Stimulated activated naive CD8-positive, alpha-beta T cell treated with anti-CD3 and anti-CD28 coated beads, Interleukin-15, Interleukin-2, amounts not matched to agents 100 U/mL and 50 U/mL, for 24 hours (primary cell): ENCODE measurements at places on chromosomes 11 and 22.

GRCh38 chr11:70327717-70328116 lies 57.2 kb downstream of the PPFIA1 start:
- no peak for DNase-seq

DNA sequence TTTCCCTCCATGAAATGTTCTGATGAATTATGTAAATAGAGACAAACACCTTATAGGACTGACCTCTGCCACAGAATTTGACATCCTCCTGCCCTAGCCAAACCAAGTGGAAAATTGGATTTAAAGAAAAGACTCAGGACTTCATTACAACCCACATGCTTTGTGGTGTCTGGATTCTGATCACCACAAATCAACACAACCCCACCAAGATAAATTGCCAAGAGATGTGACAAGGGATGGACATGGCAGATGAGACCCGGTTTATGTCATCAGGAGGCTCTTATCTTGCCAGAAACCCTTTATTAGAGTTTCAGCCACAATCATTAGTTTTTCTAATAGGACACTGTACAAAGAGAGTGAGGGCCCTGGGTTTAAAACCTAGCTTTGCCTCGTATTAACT lies 57.9 kb upstream of the SLC6A5 start:
- DNase-seq = no peak

DNA sequence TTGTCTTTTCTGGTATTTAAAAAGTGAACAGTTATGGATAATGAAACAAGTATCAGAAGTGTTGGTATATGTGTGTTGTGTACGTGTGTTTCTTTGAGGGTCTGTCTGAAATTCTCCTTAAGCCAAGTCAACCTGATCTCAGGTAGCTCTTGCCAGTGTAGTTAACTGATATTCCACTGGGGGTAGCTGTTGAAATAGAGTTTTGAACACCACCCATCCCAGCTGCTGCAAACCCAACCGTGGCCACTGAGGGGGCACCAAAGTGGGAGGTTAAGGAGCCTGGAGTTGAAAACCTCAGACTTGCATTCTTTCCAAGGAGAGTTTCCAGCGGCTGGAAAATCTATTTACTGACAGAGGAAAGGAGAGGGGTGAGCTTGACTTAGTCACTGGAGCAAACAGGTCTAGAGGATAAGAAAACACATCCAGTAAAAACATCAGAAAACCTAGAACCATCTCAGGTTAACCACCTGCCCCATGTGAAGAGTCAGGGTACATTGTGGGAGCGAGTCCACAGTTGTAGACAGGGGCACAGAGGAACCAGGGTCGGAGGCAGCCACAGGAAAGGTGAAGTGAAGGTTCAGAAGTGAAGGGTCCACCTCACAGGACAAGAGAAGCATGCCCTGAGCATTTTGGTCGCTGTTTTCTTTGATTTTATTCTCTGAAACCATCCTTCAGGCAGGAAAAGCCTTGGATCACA lies 8.8 kb upstream of the CUL5 start:
- DNase-seq = peak; percentile 39

- no peak for DNase-seq
Measured at GRCh38 chr11:4054643-4055042, 40.0 kb upstream of the RRM1 start.

DNA sequence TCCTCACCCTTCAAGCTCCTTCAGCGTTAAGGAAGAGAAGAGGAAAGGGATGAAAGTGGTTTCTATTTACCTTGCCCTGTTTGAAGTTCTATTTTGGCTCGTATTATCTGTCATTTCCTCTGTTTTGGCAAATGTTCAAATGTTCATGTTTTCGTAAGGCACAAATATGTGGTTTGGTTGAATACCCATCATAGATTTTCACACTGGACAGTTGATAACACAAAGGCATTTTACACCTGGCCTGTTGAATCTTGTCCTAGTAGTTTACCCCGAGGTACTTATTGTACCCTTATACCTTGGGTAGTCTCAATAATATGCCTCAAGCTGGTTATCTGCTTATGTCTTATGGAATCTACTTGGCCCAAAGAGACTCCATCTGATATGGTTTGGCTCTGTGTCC lies 706.9 kb downstream of the METTL15 start:
- no peak for DNase-seq

GRCh38 chr11:65411681-65412070 lies 10.9 kb upstream of the NEAT1 start:
- DNase-seq = no peak

- DNase-seq = no peak
Measured at GRCh38 chr11:120068114-120068573, 69.8 kb downstream of the TRIM29 start.

GRCh38 chr11:111644922-111645321 lies 42.7 kb downstream of the SIK2 start:
- DNase-seq = no peak

DNA sequence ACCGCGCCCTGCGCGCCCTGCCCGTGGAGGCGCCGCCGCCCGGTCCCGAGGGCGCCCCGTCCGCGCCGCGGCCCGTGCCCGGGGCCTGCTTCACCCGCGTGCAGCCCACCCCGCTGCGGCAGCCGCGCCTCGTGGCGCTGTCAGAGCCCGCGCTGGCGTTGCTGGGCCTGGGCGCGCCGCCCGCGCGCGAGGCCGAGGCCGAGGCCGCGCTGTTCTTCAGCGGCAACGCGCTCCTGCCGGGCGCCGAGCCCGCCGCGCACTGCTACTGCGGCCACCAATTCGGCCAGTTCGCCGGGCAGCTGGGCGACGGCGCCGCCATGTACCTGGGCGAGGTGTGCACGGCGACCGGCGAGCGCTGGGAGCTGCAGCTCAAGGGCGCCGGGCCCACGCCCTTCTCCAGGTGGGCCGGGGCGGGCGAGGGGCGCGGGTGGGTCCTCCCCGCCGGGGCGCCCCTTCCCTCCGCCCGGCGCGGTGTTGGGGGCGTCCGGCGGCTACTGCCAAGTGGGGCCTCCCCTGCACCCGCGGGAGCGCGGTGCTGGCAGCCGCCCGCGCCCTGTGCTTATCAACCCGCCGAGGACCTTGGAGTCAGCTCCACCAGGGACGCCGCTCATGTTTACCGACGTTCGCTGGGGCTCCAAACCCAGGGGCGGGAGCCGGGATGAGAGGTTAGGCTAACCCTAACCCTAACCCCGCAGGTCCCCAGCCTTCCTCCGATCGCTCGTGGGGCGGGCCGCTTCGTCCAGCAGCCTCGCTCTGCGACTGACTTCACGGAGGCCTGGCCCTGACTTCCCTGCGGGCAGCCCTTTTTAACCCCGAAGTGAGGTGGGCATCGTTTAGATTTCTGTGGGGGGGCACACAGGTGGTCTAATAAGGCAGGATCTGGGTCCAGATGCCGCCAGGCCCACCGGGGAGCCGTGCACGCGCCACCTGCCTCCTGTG lies 649 bp downstream of the SELENOO start:
- DNase-seq = no peak

DNA sequence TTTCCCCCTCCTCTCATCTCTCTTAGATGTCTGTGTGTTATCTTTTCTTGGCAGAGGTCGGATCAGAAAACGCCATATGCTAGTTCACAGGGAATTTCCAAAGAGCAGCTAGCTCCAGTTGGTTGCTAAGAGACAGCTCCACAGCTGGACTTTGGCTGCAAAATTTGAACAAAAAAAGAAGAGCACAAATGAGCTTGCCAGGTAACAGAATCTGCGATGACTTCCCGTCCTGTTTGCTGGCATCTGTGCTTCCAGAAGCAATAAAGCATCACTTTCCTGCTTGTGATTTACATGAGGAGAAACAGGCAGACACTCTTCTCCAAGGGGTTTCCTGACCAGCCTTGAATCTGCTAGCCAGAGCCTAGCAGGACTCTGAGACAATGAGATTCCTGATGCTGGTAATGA lies 596.0 kb upstream of the B3GAT1 start:
- DNase-seq = no peak

DNA sequence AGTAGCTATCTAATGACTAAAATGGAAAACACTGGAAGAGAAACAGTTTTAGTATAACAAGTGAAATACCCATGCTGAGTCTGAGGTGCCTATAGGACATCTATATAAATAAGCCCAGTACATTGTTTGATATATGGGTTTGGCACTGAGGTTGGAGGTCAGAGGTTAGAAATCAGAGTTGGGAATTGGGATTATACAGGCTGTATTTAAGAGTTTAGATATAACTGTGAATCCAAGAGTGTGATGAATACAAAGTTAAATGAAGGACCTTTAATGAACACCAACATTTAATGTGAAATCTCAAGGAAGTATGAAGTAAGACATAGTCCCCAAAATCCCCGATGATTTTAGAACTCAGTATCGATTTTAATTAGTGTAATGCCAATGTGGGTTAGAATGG lies 3.1 kb upstream of the HBD start:
- no peak for DNase-seq

DNA sequence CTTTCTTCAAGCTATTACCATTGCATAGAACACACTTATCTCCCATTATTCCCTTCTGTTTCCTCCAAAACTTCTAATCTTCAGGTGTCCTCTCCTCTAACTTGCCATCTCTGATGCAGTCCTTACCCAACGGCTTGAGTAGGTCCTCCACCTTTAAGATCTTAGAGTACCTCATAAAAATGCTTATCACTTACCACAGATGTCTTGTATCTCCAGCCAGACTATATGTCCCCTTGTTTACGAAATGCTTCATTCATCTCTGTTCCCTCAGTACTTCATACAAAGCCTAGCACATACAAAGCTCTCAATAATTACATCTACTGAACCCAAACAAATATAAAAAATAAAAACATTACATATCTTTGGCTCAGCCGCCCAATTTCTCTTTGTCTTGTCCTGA lies 49.2 kb downstream of the PAK1 start:
- DNase-seq = no peak

DNA sequence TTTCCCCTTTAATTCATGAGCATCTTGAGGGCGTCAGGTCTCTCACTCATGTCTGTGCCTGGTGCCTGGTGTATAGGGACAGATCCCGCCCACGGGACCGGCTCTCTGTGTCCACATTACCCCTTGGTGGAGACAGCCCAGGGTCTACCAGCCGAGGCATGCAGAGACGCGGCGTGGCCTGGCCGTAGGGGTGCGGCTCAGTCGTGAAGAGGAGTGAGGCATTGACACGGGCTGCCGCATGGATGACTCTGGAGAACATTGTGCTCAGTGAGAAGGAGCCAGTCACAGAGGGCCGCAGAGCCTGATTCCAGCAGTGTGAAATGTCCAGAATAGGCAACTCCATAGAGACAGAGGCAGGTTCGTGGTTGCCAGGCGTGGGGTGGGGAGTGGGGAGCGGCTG lies 209.8 kb downstream of the TBC1D22A start:
- DNase-seq = no peak

GRCh38 chr22:23113067-23113846 lies 28.5 kb downstream of the RSPH14 start:
- no peak for DNase-seq

DNA sequence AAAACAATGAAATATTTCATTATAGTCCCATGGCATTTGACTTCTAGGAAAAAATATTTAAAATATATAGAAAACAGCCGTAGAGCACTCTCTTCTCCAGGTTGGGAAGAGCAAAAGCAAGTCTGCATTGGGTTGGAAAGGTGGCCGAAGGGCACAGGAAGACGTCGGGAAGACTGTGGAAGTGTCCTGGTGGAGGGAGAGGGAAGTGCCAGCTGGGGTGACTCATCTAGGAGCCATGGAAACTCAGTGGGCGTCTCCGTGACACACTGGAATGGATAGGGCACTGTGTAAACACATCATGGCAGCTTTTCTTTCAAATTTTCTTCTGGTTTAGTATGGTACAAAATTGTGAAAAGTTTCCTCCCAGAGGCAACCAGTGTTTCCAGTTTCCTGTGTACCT lies 12.7 kb downstream of the GTPBP1 start:
- no peak for DNase-seq

DNA sequence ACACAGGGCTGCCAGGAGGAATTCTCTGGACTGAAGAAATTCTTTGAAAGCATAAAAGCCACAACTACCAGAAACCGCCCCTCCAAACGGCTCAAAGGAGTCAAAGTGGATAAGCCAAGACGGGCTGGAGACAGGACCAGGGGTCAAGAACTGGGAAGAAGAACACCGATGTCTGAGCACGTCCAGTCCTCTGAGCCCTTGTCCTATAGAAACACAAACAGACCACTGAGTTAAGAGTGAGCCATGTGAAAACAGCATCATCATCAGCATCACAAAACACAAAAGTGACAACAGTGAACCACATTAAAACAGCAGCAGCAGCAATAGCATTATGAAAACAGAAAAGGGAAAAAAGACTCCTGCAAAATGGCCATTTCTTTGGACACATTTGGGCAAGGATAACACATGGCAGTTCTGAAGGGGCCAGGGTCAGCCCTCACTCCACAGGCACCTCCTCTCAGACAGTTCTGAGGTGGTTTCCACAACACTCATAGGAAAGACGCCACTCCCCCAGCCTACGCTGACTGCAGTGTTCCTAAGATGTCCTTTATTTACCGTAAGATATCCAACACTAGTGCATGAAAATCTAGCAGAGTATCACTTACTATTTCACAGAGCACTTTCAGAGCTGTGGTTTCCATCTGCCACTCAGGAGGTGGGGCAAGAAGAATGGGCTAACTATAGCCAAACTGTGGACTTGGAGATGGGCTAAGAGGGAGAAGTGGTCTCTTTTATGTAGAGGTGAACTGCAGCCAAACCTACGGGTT lies 28.6 kb upstream of the YPEL1 start:
- peak; percentile 37 for DNase-seq

GRCh38 chr11:72588421-72589410 lies 85.5 kb downstream of the PDE2A start:
- no peak for DNase-seq

DNA sequence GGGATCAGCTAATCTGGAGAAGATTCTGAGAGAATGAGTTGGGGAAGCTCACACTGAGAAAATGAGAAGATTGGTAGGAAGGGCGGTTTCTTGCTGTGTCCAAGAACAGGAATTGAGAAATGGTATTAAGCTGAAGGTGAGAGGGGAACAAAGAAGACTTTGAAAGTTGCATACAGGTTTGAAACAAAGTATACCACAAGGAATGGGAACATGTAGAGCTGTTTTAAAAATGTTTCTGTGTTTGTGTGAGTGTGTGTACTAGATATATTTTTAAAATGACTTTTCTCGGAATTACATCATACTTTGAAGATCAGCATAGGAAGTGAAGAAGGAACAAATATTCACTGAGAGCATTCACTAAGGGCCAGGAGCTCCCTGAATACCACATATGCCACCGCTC lies 24.4 kb upstream of the IZUMO1R start:
- no peak for DNase-seq

GRCh38 chr11:70131606-70132190 lies 53.6 kb downstream of the ANO1 start:
- DNase-seq = no peak

DNA sequence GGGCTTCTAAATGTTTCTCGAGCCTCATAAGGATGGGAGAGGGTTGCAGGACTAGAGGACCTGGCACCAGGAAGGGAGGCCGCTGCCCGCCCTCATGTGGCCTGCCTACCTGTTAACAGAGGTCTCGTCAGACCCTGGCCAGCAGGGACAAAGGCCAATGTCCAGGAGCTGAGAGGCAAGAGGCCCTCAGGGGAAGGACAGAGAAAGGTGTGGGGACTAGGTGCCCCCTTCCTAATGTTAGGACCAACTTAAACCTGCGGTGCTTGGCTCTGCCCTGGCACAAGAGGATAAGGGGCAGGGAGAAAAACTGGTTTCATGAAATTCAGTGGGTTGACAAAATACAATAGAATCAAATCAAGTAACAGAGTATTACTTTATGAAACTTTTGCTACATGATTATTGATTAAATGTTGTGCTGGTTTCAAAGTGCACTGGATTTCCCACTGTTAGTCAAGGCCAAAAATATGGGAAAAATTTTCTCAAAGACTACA lies 20.0 kb upstream of the SYT12 start:
- no peak for DNase-seq
